ENCODE measurements at places on chromosomes 3 and 15. TPM values are rescaled to one million over a fixed set of nuclear protein-coding genes. Genes with fewer than 3 reads are reported as not detected.
A peak's percentile ranks its signal among the peaks of the same experiment; 100 is the strongest.

- no peak overlapping the region for H3K27ac ChIP-seq
- no peak for DNase-seq
- no peak overlapping the region for H3K4me3 ChIP-seq
Observed at GRCh38 chr3:52185837-52186236, 12.1 kb upstream of the ALAS1 start.

- H3K36me3 ChIP-seq, result no peaks in the 10 kb centered on the region
- no peaks in the 10 kb centered on the region for H3K4me1 ChIP-seq
- no peak overlapping the region for H3K4me3 ChIP-seq
- H3K27ac ChIP-seq, result no peak overlapping the region
- no peaks in the 10 kb centered on the region for H3K27me3 ChIP-seq
Observed at GRCh38 chr3:40336511-40337135, 27.1 kb downstream of the EIF1B start.

GRCh38 chr3:170200987-170201386, 19.5 kb upstream of the PHC3 start:
- no peaks in the 10 kb centered on the region for H3K27me3 ChIP-seq
- H3K36me3 ChIP-seq, result no peaks in the 10 kb centered on the region
- no peaks in the 10 kb centered on the region for H3K4me1 ChIP-seq
- H3K27ac ChIP-seq, result no peak overlapping the region

GRCh38 chr3:61053781-61054496, 197.3 kb downstream of the FHIT start:
- DNase-seq, result no peak
- no peaks in the 10 kb centered on the region for H3K36me3 ChIP-seq
- no peaks in the 10 kb centered on the region for H3K27me3 ChIP-seq
- H3K4me3 ChIP-seq, result no peak overlapping the region

DNA sequence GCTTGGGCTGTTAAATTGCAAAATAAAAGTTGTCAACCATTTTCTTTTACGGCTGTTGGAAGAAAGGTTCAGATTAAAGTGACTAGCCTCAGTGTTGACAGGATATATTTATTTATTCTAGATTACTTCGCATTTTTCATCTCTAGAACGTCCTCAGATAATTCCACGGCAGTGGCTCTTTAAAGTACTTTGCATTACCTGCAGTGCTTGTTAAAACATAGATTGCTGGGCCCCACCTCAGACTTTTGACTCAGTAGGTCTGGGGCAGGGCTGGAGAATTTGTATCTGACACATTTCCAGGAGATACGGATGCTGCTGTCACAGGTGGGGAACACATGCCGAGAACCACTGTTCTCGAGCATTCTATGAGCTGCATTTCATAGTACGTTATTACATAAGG, 292.7 kb downstream of the EDEM1 start:
- no peaks in the 10 kb centered on the region for H3K27me3 ChIP-seq
- no peak overlapping the region for H3K27ac ChIP-seq
- no peak for DNase-seq
- H3K36me3 ChIP-seq, result no peaks in the 10 kb centered on the region
- no peak overlapping the region for H3K4me3 ChIP-seq

Gene GANC
- total RNA-seq, result 30.2 TPM

- H3K4me1 ChIP-seq, result no peaks in the 10 kb centered on the region
- H3K27ac ChIP-seq, result no peak overlapping the region
- no peaks in the 10 kb centered on the region for H3K27me3 ChIP-seq
- no peaks in the 10 kb centered on the region for H3K36me3 ChIP-seq
Observed at GRCh38 chr3:45477041-45477725, 88.8 kb downstream of the LARS2 start.

- peak overlapping the region; percentile 83 for H3K4me3 ChIP-seq
- no peaks in the 10 kb centered on the region for H3K36me3 ChIP-seq
- peaks cover 3% of the 10 kb centered on the region for H3K4me1 ChIP-seq
- H3K27ac ChIP-seq, result peak overlapping the region; percentile 93
- no peaks in the 10 kb centered on the region for H3K27me3 ChIP-seq
Observed at GRCh38 chr3:186807231-186807630, 949 bp upstream of the RFC4 start.

Gene ARPC4
- total RNA-seq, result 116 TPM

DNA sequence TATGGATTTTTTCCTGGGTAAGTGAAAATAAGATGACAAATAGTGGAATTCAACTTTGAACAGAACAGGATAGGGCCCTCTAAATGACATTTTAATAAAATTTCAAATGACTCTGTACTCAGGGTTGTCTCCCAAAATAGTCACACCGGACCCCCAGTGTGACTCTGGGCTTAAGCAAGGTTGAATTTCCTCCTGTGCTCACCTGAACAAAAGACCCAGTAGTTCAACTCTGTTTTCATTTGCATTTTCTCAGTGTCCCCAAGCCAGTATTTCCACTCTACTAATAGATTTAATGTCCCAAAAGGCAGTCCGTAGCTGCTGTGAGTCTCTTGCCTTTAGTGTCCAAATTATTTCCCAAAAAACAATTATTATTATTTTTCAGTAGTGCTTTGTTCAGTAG, 296.6 kb downstream of the PLOD2 start:
- no peaks in the 10 kb centered on the region for H3K36me3 ChIP-seq
- no peak overlapping the region for H3K4me3 ChIP-seq
- DNase-seq, result no peak
- H3K27me3 ChIP-seq, result no peaks in the 10 kb centered on the region

DNA sequence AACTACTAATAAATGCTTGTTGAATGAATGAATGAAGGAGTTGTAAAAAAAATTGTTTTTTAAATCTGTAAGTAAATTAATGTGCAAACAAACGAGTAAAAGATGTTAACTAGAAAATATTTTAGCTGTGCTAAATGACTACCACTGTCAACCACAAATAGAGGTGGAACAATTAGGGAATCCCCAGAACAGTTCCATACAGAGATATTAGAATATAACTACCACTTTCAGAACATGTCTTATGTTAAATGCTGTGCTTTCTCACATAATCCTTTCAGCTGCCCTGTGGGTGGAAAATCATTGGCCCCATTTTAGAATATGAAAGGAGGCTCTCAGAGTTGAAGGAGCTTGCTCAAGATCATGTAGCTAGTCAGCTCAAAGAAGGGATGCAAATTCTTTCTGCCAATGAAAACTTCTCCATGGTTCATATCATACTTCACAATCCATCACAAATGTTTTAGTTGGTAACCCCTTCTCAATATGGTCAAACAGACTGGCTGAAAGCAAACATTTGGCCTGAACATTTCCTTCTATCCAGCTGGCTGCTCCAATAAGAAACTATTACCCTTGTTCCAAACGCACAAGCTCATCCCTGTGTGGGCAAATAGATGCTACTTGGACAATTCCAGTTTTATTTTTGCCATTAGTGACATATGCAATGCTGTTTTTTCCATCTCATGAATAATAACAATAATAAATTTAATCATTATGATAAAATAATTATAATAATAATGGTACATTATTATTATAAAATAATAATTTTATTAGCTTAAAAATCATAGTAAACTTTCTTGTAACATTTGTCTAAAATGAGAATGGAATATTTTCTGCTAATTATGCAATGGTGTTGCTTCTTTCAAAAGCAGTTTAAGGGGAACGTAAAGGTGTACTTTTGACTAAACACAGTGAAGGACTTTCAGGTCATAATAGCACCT, 290.4 kb upstream of the STT3B start:
- no peaks in the 10 kb centered on the region for H3K36me3 ChIP-seq
- DNase-seq, result no peak
- no peaks in the 10 kb centered on the region for H3K27me3 ChIP-seq
- no peaks in the 10 kb centered on the region for H3K4me1 ChIP-seq

DNA sequence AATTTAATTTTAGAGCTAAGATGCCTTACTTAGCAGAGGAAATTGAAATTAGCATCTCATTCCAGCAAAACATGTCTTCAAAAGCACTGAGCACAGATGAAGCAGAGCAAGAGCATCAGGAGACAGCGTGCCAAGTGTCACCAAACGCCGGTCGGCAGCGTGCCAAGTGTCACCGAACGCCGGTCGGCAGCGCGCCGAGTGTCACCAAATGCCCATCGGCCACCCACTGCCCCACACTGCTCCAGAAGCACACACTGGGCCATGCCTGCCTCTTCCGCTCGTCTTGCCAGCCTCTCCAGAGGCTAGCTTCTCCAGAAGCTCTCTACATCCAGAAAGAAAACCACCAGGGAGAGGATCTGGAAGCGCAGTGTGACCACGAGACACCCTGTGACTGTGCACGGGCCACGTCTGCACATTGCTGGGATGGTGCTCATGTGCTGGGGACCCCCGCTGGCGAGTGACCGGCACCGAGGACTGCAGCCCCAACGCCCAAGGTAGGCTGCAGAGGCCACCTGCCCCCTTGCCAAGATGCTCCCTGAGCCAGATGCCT, 37.8 kb downstream of the CYFIP1 start:
- H3K4me3 ChIP-seq, result no peak overlapping the region
- H3K4me1 ChIP-seq, result no peaks in the 10 kb centered on the region
- H3K27ac ChIP-seq, result no peak overlapping the region

- no peaks in the 10 kb centered on the region for H3K4me1 ChIP-seq
- H3K27me3 ChIP-seq, result no peaks in the 10 kb centered on the region
- no peaks in the 10 kb centered on the region for H3K36me3 ChIP-seq
- no peak overlapping the region for H3K27ac ChIP-seq
Observed at GRCh38 chr3:89426060-89426459, 318.6 kb downstream of the EPHA3 start.

Gene MASP1
- 1.3 TPM for total RNA-seq

Gene SLC41A3
- 42.6 TPM for total RNA-seq

DNA sequence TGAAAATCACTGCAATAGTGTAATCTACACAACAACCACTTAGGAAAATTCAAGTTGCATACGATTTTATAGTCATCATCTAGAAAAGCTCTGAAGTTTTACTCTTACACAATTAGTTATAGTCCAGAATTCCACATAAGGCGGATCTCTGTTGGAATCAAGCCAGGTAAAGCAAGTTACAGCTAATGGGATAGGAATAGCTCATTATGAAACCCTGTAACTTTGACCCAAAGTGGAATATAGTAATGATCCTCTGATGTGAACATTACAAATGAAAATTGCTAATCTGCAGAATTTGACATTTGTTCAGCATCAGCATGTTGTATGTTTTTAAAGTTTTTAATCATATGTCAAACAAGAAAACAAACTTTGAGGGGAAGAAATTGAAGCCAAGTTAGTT, 4.4 kb downstream of the CERS3 start:
- H3K4me3 ChIP-seq, result no peak overlapping the region
- H3K4me1 ChIP-seq, result peaks cover 9% of the 10 kb centered on the region
- no peak for DNase-seq
- no peaks in the 10 kb centered on the region for H3K27me3 ChIP-seq
- H3K27ac ChIP-seq, result no peak overlapping the region

Gene GOLGA8T
- not detected for total RNA-seq

DNA sequence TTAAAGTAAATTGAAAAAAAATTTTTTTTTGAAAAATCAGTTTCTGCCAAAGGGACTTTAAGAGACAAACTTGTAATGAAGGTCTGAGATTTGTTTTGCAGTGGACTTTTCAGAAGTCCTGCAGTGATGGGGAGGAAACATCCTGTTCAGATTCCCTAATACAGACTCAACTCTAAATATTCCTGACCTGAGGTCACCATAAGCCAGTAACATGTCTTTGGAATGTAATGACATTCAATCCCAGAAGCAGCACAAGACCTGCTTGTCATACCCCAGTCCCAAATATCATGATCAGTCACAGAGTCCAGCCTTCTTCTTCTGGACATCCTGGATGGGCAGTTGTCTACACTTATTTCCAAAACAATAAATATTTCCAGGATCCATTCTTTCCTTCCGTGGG, 53.6 kb downstream of the TMEM39A start:
- no peak overlapping the region for H3K4me3 ChIP-seq
- no peaks in the 10 kb centered on the region for H3K4me1 ChIP-seq
- DNase-seq, result no peak

- H3K4me3 ChIP-seq, result no peak overlapping the region
- no peak for DNase-seq
- no peaks in the 10 kb centered on the region for H3K36me3 ChIP-seq
- no peaks in the 10 kb centered on the region for H3K27me3 ChIP-seq
- no peaks in the 10 kb centered on the region for H3K4me1 ChIP-seq
- no peak overlapping the region for H3K27ac ChIP-seq
Observed at GRCh38 chr3:67529915-67530314, 124.5 kb downstream of the SUCLG2 start.

All from breast epithelium (tissue), 4 donors.